ENCODE measurements at places on chromosomes 4 and X. TPM values are rescaled to one million over a fixed set of nuclear protein-coding genes. Genes with fewer than 3 reads are reported as not detected.

Gene OTC
- total RNA-seq: not detected

Gene CHRDL1
- total RNA-seq: not detected

DNA sequence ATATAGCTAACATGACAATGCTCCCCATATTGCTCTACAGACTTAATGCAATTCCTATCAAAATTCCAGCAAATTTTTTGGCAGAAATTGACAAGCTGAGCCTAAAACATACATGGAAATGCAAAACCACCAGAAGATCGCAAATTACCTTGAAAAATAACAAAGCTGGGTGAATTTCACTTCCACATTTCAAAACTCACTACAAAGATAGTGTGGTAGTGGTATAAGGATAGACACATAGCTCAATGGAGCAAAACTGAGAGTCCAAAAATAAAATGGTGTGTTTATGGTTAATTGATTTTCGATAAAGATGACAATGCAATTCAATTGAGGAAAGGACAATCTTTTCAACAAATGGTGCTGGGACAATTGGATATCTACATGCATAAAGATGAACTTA is 65.8 kb downstream of the SLC9A7 start:
- DNase-seq: no peak

DNA sequence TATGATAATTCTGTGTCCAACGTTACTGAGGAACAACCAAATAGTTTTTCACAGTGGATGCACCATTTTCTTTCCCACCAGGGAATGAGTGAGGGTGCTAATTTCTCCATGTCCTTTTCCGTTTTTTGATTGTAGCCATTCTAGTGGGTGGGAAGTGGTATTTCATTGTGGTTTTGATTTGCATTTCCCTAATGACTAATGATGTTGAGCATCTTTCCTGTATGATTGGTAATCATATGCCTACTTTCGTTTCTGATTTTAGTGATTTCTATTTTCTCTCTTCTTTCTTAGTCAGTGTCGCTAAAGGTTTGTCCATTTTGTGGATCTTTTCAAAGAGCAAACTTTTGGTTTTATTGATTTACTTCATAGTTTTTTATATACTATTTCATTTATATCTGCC is 32.1 kb upstream of the TEX13D start:
- DNase-seq: no peak

- no peak for DNase-seq
Observed at GRCh38 chr4:14400307-14400706, 602.0 kb upstream of the CPEB2 start.

- peak; percentile 63 for DNase-seq
Observed at GRCh38 chr4:38489011-38489861, 174.8 kb upstream of the KLF3 start.

GRCh38 chr4:37138019-37138653 is 106.4 kb upstream of the NWD2 start:
- DNase-seq: no peak

DNA sequence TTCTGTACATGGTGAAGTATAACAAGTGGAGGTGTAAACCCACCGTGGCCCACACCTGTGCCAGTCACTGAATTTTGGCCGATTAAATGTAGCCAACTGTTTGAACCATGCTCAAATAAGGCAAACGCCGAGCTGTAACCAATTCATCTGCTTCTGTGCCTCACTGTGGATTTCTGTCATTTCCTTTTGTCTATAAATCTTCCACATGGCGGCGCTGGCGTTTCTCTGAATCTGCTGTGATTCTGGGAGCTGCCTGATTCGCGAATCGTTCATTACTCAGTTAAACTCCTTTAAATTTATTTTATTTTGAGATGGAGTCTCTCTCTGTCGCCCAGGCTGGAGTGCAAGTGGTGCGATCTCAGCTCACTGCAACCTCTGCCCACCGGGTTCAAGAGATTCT is 19.2 kb downstream of the SUPT20HL2 start:
- peak; percentile 6 for DNase-seq

- DNase-seq: no peak
Observed at GRCh38 chrX:46860557-46860956, 23.7 kb downstream of the RP2 start.

DNA sequence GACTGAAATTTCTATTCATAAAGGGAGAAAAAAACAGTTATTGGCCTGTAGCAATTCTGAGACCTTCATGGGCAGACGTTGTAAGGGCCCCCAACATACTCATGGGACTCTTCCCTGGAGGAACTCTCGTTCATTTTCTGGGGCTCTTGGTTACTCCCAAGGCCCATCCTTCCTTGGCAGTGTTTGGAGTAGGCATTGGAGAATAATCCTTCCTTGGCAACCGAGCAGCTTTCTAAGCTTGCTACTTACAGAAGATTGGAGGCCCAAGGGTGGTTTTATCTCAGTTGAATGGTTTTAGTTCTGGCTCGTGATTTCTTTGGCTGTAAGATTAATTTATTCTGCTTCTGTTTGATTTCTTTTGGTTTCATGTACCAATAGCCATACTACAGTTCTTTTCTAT is 50.4 kb downstream of the ALG13 start:
- DNase-seq: no peak

DNA sequence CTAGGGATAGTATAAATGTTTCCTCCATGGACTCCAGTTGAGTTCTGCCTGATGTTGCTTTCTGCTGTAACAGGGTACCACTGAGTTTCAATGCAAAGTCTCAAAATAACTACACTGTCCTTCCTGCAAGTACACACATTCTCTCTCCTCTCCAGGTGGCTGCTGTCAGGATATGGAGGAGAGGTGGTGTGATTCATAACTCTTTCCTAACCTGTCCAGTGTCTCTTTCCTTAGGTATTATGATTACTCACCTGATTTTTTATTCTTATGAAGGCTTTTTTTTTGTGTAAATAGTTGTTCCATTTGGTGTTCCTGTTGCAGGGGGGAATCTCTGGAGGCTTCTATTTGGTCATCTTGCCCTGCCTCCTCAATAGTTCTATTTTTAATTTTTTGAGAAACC is 39.8 kb upstream of the POF1B start:
- DNase-seq: no peak

DNA sequence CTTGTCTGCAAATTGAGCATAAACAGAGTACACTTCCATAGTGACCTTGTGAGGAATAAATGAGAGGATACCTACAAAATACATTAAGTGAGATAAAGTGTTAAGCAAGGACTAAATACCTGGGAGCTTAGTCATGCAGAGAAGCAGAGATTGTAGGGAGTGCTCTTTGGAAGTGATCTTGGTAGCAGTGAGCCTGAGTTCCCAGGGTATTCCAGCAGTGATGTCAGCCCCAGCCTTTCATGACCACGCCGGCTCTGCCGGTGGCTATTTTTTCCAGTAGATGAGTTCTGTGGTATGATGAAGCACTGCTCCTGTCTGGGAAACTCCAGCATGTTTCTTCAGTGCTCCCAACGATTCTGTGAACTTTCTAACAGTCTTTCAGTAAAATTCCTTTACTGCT is 391.5 kb upstream of the IGFBP7 start:
- DNase-seq: no peak

All from HT-29 (cell line).